Dorsolateral prefrontal cortex (tissue), 122 donors: ENCODE measurements at places on chromosomes 5 and 9.
A peak's percentile ranks its signal among the peaks of the same experiment; 100 is the strongest.

GRCh38 chr5:143567583-143568504 lies 164.4 kb upstream of the NR3C1 start:
- DNase-seq, result no peak

GRCh38 chr9:127074561-127075548 lies 47.6 kb downstream of the ANGPTL2 start:
- DNase-seq, result peak; percentile 80

- no peak for DNase-seq
Measured at GRCh38 chr5:77972469-77973252, 196.5 kb upstream of the TBCA start.

DNA sequence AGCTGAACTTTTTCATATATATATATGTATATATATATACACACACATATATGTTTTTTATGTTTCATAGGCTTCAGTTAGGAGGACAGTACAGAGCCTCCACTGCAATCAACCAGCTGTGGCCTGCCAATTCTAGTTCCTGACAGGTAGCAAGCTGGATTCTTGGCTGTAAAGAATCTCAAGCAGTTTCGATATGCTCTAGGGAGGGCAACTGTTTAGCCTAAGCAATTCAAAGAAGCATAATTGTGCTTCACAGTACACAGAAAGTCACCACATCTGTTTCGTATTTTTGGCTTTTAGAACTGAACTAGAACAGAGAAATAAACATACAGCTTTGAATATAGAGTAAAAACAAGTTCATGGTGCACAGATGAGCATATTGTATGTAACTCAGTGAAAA lies 152.4 kb upstream of the ARRDC3 start:
- DNase-seq, result no peak

GRCh38 chr5:133289686-133290367 lies 238.0 kb downstream of the HSPA4 start:
- DNase-seq, result no peak

DNA sequence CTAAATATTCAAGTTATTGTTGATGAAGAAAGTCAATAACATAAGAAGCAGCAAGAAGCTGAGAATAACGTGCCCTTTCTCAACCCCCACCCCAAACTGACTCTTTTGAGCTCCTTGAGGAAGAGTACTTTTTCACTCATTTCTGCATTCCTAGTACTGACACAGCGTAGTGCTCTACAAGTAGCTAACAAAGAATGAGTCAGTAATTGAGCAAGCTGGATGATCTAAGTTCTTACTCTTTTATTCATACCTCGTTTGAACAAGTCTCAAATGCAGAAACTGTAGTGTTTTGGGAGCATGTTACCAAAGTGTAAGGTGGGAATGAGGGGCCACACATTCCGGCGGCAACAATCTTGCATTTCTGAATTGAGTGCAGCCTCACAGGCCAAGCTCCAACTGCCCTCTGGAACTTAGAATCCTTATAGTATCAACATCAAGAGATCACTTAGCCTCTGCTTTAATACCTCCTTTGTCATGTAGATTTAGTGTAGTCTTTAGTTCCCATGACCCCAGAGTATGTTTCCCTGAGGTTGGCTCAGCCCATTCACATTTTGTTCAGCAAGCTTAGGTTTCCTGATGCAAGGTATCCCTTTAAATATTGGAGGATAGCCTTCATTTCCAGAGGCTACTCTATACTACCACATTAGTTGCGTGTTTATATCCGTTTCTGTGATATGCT lies 152.0 kb downstream of the PRR16 start:
- DNase-seq, result no peak

- no peak for DNase-seq
Measured at GRCh38 chr5:76524868-76525267, 98.3 kb downstream of the F2RL2 start.

DNA sequence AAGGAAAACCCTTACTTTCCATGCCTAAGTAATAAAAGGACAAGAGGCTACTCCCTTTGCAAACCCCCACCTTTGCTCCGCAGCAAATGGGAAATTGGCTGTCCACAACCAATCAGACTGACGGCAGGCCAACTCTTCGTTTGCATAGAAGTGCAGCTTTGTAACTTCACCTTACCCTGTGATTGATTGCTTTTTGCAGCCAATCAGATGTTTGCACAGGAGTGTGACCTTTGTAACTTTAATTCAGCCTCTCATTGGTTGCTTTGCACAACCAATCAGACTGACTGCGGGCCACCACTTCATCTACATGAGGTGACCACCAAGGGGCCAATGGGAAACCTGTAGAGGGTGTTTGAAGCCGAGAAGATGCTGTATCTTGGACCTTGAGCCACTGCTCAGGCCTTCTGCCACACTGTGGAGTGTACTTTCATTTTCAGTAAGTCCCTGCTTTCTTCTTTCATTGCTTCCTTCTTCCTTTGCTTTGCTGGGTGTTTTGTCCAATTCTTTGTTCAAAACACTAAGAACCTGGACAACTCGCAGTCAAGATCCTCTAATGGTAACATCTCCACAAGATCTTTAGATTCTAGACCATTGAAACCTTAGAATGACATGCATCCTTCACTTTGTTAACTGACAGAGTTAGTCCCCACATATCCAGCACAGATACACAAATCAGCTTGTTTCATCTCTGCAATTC lies 51.3 kb upstream of the FREM1 start:
- DNase-seq, result no peak

- DNase-seq, result no peak
Measured at GRCh38 chr5:58484505-58484904, 6.7 kb upstream of the GAPT start.

GRCh38 chr9:13228431-13228830 lies 51.1 kb downstream of the MPDZ start:
- no peak for DNase-seq

DNA sequence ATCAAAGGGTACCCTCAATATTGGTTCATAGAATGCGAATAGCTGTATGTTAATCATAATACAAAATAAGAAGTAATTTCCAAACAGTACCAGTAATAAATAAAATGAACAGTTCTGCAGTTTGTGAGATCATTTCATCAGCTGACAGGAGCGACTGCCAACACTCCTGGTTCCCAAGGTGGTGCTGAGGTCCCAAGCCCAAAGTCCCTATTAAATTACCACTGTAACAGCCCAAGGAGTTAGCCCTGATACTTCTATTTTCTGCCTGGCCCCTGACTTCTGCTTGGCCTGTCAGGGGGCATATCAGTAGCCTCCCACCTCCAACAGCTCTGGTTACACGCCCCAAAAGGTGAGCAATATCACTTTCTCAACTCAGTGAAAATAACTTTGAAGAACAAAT lies 47.1 kb downstream of the ANKH start:
- no peak for DNase-seq

GRCh38 chr5:137794863-137795262 lies 40.7 kb upstream of the HNRNPA0 start:
- DNase-seq, result no peak

DNA sequence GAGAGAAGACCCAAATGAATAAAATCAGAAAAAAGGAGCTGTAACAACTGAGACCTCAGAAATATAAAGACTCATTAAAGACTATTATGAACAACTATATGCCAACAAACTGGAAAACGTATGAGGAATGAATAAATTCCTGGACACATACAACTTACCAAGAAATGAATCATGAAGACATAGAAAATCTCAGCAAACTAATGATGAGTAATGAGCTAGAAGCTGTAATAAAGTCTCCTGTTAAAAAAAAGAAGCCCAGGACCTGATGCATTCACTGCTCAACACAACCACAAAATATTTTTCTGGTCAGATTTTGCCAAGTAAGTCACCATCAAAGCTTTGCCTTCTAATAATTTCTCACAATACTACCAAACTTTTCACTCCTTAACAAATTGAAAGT lies 666.7 kb downstream of the LRRC70 start:
- DNase-seq, result no peak

DNA sequence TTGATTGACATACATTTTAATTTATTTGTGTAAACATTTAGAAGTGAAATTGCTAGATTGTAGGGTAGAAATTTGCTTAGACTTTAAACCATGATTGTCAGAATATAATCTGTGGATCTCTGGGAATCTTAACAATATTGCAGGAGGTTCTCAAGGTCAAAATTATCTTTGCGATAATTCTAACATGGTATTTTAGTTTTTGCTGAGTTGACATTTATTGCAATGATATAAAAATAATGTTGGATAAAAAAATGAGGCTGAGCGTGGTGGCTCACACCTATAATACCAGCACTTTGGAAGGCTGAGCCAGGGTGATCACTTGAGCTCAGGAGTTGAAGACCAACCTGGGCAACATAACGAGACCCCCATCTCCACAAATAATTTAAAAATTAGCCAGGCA lies 70.3 kb upstream of the SGCD start:
- no peak for DNase-seq

GRCh38 chr9:118038713-118039112 lies 334.5 kb downstream of the TLR4 start:
- DNase-seq, result no peak

GRCh38 chr5:140338908-140339307 lies 7.5 kb downstream of the HBEGF start:
- no peak for DNase-seq

DNA sequence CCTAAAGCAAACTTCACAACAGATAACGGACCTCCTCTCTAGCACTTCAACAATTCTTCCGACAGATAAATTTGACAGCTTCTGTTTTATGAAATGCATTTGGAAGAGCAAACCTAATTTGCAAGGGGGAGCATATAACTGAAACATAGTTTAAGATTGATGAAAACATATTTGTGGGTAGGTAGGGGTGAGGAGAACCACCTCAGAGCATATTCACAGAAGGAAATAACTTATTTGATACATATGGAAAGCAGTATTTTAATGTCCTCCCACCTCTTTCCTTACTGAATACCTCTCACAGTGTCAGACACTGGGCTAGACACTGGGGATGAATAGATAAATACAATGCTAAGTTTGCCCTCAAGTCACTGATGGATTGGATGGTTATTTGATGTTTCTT lies 384.8 kb downstream of the MAT2B start:
- DNase-seq, result no peak

- no peak for DNase-seq
Measured at GRCh38 chr9:130766927-130767307, 68.1 kb upstream of the ABL1 start.

- DNase-seq, result no peak
Measured at GRCh38 chr9:115691693-115692092, 461.9 kb upstream of the PAPPA start.

- no peak for DNase-seq
Measured at GRCh38 chr9:19577411-19577810, 168.6 kb downstream of the ACER2 start.

GRCh38 chr9:120904978-120905301 lies 21.7 kb downstream of the TRAF1 start:
- no peak for DNase-seq

- DNase-seq, result no peak
Measured at GRCh38 chr5:852431-853401, 1.9 kb upstream of the ZDHHC11 start.

DNA sequence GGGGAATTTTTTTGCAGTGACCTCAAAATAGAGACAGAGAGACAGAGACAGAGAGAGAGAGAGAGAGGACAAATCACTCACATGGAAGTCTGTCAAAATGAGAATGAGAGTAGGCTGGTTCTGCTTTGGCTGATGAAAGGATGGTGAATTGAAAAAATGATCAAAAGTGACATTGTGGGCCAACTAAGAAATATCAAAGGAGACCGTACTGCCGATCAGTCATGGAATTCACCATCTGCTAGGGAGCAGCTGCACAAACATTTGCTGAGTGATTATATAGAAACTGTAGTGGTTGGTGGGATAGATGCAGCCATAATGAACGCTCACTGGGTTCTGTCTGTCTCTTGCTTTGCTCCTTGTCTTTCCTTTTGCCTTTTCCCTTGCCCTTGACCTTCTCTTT lies 476.6 kb upstream of the SGCD start:
- DNase-seq, result no peak

DNA sequence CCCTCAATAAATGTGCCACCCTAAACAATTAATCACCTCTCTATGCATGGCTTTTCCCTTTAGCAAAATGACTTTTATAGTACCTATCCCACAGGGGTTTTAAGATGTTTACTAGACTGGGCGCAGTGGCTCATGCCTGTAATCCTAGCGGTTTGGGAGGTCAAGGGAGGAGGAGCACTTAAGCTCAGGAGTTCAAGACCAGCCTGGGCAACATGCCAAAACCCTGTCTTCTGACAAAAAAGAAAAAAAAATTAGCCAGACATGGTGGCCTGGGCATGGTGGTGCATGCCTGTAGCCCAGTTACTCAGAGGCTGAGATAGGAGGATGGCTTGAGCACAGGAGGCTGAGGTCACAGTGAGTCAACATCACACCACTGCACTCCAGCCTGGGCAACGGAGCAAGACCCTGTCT lies 13.5 kb downstream of the SH3TC2 start:
- DNase-seq, result no peak

DNA sequence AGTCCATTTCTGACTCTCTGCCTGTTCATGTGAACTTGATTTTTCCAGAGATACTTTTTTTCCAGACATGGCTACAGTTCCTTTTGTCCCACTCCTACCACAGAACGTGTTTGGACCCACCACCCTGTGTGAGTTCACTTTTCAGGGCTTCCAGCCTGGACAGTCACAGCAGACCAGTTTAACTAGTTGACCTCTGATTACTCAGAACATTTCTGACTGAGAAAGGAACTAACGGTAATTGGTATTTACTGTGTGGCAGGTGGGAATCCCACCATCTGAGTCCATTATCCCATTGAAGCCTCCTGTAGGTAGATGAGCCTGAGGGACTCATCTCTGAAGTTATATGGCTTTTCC lies 210.1 kb downstream of the GOLPH3 start:
- DNase-seq, result no peak

DNA sequence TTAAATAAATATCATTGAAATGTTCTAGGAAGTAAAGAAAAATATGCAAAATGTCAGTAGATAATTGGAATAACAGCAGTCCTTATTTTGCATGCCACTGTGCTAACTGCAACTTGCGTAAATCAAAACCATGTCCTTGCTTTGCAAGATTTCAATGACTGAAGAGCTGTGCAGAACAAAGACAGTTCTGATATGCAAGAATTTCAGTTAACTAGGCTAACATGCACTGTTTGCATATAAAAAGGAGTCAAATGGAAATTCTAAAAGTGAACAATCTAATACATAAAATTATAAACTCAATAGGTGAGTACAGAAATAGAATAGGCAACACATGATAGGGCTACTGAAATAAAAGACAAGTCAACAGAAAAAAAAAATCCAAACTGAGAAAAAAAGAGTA lies 1844.6 kb upstream of the NUDT12 start:
- DNase-seq, result no peak

- DNase-seq, result no peak
Measured at GRCh38 chr5:50606179-50606578, 60.3 kb upstream of the PARP8 start.
